ENCODE measurements at places on chromosomes 3 and 15. TPM values are rescaled to one million over a fixed set of nuclear protein-coding genes. Genes with fewer than 3 reads are reported as not detected.

- DNase-seq: no peak
These were observed 29.6 kb downstream of the PSTPIP1 start for GRCh38 chr15:77024273-77025082.

DNA sequence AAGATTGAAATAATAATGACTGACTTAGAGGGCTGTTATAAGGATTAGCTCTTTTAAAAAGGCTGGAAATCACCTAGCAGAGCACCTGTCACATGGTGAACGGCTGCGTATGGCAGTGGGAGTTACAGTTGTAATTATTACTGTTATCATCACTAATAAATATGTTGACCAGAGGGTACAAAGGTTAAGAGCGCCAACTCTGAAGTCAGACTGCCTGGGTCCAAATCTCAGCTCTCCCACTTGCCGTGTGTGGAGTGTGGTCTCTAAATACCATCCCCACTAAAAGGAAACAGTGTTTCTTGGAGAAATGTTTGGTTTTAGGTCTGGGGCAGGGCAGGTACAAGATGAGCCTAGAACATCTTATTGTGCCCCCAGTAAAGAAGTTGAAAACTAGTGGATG lies 6.0 kb upstream of the RAD18 start:
- no peak for DNase-seq

DNA sequence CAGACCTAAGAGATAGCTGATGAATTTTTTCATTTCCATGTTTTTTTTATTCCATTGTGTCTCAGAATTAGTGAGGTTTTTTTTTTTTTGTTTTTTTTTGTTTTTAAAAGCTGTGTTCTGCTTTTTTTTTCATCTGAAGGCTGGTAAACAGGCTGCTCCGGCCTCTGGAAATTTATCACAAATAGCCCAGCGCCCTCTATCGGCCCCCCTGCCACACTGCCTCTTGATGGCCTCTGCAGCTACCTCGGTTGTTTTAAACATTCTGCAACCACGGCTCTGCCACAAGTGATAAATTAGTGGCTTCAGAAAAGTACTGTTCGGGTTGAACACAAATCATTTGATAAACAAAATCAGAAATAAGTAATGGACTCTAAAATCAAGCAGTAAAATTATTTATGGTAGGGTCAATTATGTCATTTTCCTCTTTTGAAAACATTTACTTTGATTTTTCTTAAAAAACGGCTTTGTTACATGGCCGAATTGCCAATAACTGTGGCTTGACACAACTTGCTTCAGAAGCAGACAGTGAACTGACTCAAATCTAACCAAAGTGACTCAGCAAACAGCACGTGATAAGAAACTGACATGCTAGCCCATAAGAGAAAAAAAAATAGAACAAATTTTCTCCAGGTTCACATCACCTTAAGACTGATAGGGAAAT lies 87.8 kb downstream of the RSL24D1 start:
- DNase-seq: no peak

DNA sequence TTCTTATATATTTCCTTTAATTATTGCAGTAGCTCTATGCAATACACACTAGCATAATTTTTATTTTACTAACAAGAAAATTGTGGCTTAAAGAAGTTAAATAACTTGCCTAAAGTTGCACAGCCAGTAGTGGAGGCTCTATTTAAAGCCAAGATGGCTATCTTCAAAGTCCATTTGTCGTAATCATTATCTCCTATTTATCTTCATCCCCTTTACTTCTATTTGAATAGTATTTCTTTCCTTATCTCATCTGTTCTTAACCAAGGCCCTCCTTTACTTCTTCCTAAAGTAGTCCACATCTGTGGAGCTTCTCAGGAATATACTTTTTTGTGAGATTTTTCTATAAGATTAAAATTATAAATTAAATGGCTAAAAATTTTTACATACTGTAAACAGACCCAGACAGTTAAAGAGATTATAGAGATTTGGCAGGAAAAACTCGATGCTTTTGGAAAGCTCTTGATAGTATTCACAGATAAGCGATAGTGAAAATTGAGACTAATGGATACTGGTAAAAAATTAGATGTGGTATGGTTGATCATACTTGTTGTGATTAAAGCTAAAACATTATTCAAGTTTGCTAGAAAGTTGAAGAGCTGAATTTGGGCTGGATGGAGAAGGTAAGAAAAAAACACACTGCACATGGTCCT lies 129.2 kb downstream of the ZNF609 start:
- DNase-seq: no peak

DNA sequence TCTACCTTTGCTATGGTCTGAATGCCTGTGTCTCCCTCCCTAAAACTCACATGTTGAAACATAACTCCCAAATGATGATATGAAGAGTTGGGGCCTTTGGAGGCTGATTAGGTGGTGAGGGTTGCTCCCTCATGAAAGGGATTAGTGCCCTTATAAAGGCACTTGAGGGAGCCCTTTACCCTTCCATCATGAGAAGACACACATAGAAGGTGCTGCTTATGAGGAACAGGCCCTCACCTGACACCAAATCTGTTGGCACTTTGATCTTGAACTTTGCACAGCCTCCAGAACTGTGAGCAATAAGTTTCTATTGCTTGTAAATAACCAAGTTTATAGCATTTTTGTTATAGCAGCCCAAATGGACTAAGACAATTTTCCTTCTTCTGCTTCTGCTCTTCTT lies 76.2 kb upstream of the ADAMTS9 start:
- no peak for DNase-seq

- DNase-seq: no peak
These were observed 50.4 kb downstream of the IL12A start for GRCh38 chr3:160038862-160039562.

GRCh38 chr15:66593219-66593780 lies 27.5 kb upstream of the LCTL start:
- no peak for DNase-seq

TEX55 gene
- not detected for total RNA-seq

DNA sequence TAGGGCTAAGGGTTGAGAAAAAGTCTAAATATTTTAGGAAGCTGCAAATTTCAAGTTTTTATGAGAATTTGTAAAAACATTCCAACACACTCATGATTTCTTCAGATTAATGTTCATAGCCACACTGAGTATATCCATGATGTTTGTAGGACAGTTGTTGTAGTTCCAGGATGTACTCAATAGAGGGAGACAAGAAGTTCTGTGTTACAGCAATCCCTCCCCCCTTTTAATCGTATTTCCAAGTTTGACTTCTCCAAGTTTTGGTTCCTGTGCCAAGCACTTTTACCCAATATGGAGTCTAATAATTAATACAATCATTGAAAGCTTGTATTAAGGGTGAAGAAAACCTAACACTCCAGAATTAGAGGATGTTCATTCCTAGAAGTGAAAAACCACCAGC lies 143.4 kb downstream of the FEZF2 start:
- DNase-seq: no peak

- no peak for DNase-seq
These were observed 63.9 kb downstream of the IQSEC1 start for GRCh38 chr3:13009132-13009945.

DNA sequence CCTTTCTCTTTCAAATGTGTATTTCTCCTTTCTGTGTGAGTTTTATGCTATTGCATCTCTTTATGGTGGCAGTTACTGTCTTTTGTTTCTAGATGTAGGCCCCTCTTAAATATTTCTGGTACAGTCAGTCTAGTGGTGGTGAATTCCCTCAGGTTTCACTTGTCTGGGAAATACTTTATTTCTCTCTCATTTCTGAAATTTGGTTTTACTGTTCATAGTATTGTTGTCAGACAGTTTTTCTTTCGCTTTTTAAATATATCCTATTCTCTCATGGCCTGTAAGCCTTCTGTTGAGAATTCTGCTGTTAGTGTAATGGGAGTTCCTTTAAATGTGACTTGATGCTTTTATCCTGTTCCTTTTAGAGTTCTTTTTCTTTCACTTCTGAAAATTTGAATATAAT lies 874.0 kb downstream of the PLOD2 start:
- DNase-seq: no peak

- no peak for DNase-seq
These were observed 60.3 kb downstream of the RGMA start for GRCh38 chr15:93028632-93029213.

- DNase-seq: no peak
These were observed at the start of gene ADCY5 for GRCh38 chr3:123448536-123449101. ADCY5 (minus strand) TSS chr3:123449090; CDS start chr3:123448545, 545 bp downstream.

KLHL40 gene
- not detected for total RNA-seq

DNA sequence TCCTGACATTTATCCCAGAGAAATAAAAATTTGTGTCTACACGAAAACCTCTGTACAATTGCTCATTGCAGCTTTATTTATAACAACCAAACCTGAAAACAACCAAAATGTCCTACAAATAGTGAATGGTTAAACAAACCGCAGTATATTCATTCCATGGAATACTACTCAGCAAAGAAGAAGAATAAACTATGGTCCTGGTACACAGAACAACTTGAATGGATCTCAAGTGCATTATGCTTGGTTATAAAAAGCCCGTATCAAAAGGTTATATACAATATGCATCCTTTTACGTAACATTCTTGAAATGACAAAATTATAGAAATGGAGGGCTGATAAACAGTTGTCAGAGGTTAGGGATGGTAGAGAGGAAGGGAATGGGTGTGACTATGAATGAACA lies 3.7 kb downstream of the SEC22C start:
- no peak for DNase-seq

DNA sequence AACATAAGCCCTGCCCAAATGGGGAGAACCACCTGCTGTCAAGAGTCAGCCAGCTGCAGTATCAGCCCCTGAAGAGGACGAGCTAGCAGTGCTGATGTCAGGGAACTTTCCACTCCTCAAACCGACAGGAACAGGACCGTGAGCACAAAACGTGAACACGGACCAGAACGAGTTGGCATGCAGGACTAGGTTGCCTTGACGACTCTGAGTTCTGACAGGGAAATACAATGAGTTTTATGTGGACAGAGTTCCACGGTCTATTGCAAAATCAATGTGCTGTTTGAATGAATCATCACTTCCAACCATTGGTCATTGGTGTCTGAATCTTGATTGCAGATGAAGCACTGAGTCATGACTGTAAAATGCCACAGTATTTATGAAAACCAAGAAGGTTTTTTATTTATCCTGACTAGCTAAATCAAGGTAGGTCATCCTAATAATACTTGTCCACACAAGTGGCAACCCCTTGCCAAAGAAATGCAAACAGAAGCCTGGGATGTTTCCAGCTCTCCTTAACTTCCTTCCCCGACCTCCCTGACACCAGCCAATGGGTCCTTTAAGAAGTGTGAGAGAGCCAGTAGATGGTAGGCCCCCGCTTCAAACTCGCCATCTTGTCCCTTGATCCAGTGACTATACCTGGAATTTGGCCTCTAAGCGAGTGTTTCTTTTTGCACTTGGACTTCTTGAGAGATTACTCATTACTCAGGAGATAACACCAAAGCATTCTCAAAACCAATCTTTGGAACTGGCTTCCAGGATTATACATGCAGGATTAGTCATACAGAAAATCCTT lies 119.6 kb downstream of the ASB7 start:
- peak; percentile 72 for DNase-seq

DNA sequence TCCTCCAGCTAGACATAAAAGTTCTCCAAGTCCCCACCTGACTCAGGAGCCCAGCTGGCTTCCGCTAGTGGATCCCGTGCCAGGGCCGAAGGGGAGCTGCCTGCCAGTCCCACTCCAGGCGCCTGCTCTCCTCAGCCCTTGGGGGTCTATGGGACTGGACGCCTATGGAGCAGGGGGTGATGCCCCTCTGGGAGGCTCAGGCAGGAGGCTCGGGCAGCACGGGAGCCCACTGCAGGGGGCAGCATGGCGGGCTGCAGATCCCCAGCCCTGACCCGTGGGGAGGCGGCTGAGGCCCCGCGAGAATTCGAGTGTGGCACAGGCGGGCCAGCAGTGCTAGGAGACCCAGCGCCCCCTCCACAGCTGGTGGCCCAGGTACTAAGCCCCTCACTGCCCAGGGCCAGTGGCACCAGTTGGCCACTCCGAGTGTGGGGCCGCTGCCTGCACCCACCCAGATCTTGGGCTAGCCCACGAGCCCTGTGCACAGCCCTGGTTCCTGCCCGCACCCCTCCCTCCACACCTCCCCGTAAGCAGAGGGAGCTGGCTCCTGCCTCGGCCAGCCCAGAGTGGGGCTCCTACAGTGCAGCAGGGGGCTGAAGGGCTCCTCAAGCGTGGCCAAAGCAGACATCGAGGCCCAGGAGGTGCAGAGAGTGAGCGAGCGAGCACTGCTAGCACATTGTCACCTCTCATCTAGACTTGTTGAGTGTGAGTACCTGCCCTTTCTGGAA lies 221.3 kb upstream of the NSMCE3 start:
- no peak for DNase-seq

- DNase-seq: no peak
These were observed 195.0 kb upstream of the MDFIC2 start for GRCh38 chr3:70507486-70507885.

- DNase-seq: no peak
These were observed 976 bp upstream of the ABTB1 start for GRCh38 chr3:127671523-127672428.

C15orf62 gene
- total RNA-seq: not detected

- no peak for DNase-seq
These were observed 5.9 kb downstream of the HCN4 start for GRCh38 chr15:73362900-73363299.

DNA sequence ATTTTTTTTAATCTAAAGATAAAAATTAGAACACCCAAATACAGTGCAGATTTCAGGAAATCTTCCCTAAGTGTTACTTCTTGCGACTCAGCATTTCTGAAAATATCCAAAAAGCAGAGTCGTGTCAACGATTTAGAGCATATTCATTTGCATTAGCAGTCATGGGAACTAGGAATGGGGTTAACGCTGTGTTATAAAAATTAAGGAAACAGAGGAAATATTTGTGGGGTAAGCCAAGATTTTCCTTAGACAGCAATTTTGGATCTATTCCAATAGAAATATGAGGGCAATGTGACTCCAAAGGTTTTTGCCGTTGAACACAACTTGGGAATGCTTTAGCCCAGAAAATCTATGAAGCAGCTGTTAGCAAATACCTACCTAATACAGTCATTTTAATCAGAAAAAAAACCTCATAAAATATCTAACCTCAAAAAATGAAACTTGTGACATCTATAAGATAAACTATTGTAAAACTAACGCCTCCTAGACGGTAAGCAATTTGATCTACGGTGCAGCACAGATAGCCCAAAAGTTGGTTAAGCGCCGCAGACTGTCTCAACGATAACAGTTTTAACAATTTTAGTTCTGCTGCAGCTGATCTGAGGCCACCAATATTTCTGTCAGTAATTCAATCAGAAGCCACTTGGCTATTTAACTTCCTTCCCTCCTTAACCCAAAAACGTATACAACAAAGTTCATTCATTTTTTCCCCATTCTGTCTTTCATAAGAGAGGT lies 5.8 kb upstream of the ATP11B start:
- DNase-seq: no peak

DNA sequence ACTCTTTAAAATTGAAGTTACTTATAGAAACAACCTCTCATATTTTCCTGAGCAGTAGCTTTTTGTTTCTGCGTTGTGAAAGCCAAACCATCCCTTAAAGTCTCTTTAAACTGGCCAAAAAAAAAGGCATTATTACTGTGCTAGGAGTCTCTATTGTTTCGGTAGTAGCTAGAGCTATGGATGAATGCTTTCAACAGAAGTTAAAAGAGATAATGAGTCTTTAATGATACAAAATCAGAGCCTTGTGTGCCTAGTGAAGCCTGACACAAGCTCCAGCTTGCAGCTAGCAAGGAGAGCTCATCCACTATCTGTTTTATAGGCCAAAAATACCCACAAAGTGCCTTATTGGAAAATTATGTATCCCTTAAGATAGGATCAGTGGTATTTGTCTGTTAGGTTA lies 360.4 kb upstream of the CDIN1 start:
- DNase-seq: no peak

Measured in glomerular endothelial cell (primary cell).